Lower lobe of right lung (tissue), 2 donors: ENCODE measurements at places on chromosomes 2 and 18. TPM values are rescaled to one million over a fixed set of nuclear protein-coding genes. Genes with fewer than 3 reads are reported as not detected.

Gene ITPRIPL1
- total RNA-seq = 1.9 TPM

DNA sequence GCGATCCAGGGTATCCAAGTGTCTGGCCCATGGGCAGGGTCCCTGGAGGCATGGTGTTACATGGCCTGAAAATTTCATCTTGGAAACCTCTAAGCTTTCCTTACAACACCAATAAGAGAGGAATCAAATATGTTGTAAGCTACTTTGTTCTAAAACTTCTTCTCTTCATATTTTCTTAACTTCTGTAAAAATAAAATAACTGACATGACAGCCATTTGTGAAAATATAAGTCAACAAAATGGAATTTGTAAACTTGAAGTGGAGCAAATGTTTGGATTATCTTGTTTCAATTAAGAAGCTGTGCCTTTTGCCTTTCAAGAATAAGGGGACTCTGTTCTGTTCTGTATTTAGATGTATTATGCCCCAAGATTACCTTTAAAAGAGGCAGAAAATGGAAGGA, 319.7 kb downstream of the LPIN1 start:
- H3K4me3 ChIP-seq = no peak overlapping the region
- no peak overlapping the region for H3K27ac ChIP-seq
- no peak for DNase-seq
- H3K4me1 ChIP-seq = no peaks in the 10 kb centered on the region
- no peaks in the 10 kb centered on the region for H3K36me3 ChIP-seq
- no peaks in the 10 kb centered on the region for H3K27me3 ChIP-seq

Gene IAH1
- total RNA-seq = 42.6 TPM

Gene MC5R
- not detected for total RNA-seq

GRCh38 chr18:60656553-60656952, 284.0 kb upstream of the MC4R start:
- no peak for DNase-seq
- no peak overlapping the region for H3K4me3 ChIP-seq
- H3K4me1 ChIP-seq = no peaks in the 10 kb centered on the region
- no peak overlapping the region for H3K27ac ChIP-seq
- no peaks in the 10 kb centered on the region for H3K27me3 ChIP-seq
